ENCODE measurements at places on chromosomes 4 and X. TPM values are rescaled to one million over a fixed set of nuclear protein-coding genes. Genes with fewer than 3 reads are reported as not detected.

GRCh38 chr4:126470862-126471261 is 1156.1 kb downstream of the FAT4 start:
- DNase-seq, result no peak

DNA sequence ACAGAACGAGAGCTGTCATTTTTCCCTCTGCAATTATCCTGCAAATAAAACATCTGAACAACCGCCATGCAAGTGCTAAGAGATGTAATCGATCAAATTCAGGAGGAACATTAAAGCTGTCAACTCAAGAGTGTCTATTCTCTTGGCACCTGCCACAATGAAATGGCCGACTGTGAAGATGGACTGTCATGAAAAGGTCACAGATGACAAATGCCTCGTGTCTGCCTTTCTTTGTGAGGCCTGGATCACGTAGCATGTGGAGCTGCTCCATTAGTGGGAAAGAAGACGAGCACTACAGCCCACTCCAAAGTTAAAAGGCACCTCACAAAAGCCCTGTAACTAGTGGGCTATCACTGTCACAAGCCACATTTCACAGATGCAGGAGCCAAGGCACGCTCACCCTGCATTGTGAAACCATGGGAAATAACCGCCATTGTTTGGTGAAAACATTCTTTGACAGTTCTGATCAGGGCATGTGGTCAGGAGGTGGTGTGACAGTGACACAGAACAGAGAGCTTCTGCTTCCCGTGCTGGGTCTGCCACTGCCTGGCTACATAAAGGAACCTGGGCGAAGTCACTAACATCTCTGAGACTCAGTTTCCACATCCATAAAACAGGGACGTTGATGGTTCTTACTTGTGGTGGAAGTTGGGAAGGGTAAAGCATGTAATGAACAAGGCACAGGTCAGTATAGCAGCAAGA is 98.9 kb downstream of the EVC2 start:
- DNase-seq, result no peak

- no peak for DNase-seq
Observed at GRCh38 chrX:35351795-35352483, 409.3 kb downstream of the FAM47B start.

APEX2 gene
- total RNA-seq, result 27.7 TPM

GAGE12E gene
- total RNA-seq, result not detected

Measured in OCI-LY7 (cell line).